ENCODE measurements at places on chromosomes 12 and 14.

GRCh38 chr14:22416193-22416592 lies 172.8 kb downstream of the DAD1 start:
- no peak for DNase-seq

GRCh38 chr14:67955261-67955660 lies 135.7 kb downstream of the RAD51B start:
- no peak for DNase-seq

DNA sequence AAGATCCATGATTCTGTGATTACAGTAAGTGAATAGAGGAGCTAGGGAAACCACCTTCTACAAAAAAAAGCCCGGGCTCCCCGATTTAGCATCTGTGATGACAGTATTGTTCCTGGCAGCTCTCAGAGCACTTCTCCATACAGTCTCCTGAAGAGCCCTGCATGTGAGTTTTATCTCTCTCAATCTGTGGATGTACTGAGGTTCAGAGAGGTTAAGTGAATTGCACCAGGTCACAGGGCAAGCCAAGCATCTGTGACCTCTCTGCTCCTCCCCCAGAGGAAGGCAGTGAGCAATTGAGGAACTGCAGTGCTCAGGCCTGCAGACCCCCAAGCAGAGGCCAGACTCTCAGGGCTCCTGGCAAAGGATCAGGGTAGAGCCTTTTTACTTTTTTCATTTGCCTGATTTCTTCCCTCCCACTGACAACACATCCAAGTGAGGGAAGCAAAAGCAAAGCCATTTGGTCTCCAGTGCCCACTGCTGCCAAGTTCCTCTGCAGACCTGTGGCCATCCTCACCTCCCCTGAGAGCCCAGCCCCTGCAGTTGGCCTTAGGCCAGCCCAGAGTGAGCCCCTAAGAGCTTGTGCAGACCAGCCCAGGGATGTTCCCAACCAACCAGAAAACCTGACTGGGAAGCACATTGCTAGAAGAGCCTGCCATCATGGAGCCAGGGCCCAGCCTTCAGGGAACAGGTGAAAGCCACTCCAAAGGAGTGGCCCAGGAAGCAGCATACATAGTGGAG lies 47.6 kb upstream of the PNMA1 start:
- no peak for DNase-seq

DNA sequence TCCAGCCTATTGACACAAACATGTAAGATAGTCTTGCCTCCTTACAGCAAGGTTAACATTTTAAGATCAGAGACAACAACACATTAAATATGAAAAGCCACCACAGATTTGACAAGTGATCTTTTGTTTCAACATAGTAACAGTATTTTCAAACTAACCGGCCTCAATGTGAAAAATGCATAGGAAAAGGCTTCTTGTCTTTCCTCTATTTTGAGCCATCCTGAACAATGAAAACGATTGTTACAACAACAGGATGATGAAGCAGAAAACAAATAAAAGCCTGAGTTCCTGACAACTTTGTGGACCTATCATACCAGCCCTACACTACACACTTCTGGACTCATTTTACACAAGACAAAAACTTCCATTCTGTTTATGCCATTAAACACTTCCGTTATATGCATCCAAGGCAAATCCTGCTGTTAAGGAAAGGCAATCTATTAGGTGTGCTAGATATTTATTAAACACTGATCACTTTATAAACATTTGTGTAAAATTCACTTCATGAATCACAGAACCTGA lies 37.3 kb downstream of the BAZ1A start:
- DNase-seq: no peak

- no peak for DNase-seq
Measured at GRCh38 chr14:88746052-88746451, 46.7 kb downstream of the EML5 start.

GRCh38 chr14:51370758-51371386 lies 130.8 kb downstream of the TMX1 start:
- DNase-seq: no peak

DNA sequence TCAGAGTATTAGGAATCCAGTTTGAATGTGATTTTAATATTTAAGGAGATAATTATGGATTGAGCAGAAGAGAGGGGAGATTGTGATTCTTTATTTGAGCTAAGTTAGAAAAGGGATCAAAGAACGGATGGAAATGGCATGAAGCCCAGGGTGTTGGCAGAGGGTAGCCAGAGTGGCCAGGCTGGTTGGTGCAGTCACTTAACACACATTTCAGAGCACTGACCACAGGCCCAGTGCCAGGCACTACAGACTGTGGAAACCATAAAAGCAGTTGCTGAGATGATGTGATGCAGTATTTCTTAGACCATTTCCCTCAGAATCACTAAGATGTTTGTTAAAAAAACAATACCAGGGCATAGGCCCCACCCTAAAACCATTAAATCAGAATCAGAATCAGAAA lies 167.7 kb upstream of the AMIGO2 start:
- DNase-seq: no peak

- DNase-seq: no peak
Measured at GRCh38 chr12:48972952-48973483, 1.5 kb upstream of the WNT10B start.

- DNase-seq: no peak
Measured at GRCh38 chr12:58841058-58841798, 79.1 kb downstream of the LRIG3 start.

DNA sequence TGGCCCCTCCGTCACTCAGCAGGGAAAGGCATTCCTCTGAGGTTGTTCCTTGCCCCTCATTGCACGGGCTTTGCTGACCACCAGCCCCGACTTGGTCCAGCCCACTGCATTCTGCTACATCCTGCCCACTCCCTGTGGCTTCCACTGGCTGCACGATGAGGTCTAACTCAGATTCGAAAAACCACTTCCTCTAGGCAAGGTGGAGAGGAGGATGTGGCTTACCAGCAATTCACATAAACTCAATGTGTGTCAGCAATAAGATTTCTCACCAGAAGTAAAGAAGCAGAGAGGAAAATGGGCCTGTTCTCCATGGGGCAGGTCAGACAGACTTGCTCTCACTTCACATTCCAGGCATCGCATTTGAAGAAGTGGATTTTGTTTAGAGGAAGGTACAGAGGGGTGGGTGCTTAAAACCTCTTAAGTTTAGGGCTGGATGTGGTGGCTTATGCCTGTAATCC lies 14.7 kb downstream of the GPR68 start:
- DNase-seq: no peak

DNA sequence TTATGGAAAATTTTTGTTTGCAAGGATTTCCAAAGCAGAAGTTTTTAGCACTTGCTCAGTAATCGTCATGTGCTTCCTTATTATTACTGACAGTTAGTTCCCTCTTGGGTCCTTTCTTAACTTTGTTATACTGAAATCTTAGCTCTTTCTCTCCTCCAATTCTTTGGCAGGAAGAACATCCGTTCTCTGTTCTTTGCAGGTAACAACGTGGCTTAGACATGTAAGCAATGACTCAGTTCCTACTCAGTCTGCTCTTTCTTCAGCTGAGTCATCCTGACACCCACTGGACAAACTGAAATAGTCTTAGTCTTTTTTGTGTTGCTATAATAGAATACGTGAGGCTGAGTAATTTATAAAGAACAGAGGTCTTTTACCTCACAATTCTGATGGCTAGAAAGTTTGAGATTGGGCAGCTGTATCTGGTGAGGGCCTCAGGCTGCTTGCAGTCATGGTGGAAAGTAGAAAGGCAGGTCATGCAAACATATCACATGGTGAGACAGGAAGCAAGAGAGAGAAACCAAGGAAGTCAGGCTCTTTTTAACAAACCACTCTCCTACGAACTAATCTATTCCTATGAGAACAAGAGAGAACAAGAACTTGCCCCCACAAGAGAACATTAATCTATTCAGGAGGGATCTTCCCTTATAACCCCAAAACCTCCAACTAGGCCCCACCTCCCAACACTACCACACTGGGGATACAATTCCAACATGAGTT lies 49.2 kb downstream of the TESPA1 start:
- no peak for DNase-seq

- no peak for DNase-seq
Measured at GRCh38 chr14:104432611-104433231, 146.8 kb upstream of the C14orf180 start.

GRCh38 chr12:108313606-108314351 lies 25.3 kb downstream of the CMKLR1 start:
- DNase-seq: no peak

- DNase-seq: no peak
Measured at GRCh38 chr12:66163289-66163688, 6.5 kb downstream of the TMBIM4 start.

Data from NCI-H1417 (cell line).